ENCODE measurements at places on chromosomes 6 and 20.
A peak's percentile ranks its signal among the peaks of the same experiment; 100 is the strongest.

GRCh38 chr20:43984587-43984986 lies 69.9 kb downstream of the TOX2 start:
- DNase-seq, result no peak

DNA sequence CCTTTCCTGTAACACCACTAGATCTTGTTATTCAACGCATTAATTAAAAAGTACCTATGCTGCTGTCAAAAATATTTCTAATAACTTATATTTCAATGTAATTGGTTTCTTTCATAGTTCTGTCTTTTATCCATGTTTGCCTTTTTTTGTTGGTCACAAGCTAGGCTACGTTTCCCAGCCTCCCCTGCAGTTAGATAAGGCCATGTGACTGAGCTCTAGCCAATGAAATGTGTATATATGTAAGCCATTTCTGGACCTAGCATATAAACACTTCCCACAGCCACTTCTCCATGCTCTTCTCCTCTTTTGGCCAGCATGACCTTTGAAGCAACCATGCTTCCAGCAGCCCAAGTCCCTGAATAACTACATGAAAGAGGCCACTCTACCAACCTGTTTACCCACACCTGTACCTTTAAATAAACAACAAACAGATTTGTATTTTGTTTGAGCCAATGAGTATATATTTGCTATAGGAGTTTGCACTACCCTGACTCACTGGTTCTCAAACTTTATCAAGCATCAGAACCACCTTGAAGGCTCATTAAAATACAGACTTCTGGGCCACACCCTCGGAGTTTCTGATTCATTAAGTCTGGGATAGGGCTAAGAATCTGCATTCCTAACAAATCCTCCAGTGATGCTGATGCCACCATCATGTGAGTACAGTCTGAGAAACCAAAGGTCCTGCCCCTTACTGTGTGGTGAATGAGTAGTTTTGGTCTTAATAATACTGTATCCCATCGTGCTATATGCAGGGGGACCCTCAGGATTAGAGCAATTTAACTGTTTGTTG lies 45.6 kb upstream of the BEND6 start:
- no peak for DNase-seq

DNA sequence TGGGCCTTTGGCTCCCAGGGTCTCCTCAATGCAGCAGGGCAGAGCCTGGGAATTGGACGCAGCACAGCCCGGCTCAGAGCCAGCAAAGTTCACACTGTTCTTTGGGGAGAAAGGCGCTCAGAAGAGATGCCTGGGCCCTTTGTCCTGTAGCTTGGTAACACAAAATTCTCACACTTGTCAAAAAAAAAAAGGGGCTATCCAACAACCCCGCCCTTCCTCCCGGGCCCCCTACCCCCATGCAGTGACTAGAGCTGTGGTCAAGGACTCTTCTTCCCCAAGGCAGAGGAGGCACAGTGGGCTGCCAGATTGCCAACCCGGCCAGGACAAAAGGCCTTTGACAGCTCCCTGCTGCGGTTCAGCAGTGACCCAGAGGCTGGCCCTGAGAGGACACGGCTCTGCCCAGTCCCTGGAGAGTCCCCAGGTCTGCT lies 2.0 kb downstream of the NKAIN4 start:
- peak; percentile 56 for DNase-seq

GRCh38 chr20:709423-709822 lies 33.8 kb upstream of the SCRT2 start:
- no peak for DNase-seq

- DNase-seq, result no peak
These were observed 39.8 kb downstream of the SLC22A2 start for GRCh38 chr6:160218810-160219209.

DNA sequence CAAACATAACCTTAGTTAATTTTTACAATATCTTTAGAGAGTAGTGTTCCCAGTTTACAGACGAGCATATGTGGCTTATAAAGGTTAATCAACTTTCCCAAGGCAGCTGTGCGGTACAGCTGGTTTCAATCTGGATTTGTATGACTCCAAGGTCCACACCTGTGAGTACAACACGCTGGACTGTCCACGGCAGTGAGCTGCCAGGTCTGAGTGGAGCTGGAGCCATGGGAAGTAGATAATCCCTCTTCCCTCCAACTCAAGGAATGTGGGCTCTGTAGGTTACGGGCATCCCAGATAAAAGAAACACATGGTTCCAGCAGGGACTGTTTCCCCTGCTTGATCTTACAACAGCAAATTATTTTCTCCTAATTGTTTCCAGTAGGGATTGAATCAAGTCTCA lies 102.2 kb downstream of the SOD2 start:
- DNase-seq, result no peak

DNA sequence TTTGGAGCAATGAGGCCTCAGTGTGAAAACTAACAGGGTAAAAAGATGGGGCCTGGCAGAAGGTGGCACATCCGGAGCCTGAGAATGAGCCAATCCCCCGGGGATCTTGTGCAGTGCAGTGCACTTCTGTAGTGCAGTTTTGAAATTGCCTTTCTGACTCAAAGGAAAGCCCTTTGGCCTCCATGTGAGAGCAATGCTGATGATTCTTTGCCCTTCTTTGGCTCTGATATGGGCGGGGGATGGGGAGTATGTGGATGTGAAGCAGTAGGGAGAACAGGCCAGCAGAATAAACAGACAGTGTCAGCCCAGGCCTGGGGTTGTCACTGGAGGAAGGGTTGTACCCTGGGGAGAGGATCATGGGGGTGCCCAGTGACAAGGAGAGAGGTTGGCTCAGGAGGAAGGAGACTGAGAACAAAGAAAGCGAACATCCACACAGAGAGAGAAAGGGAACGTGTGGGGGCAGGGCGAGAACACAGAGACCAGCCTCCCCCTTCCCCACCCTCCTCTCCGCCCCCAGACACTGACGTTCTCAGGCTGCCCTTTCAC lies 351.2 kb downstream of the CDC5L start:
- DNase-seq, result no peak

DNA sequence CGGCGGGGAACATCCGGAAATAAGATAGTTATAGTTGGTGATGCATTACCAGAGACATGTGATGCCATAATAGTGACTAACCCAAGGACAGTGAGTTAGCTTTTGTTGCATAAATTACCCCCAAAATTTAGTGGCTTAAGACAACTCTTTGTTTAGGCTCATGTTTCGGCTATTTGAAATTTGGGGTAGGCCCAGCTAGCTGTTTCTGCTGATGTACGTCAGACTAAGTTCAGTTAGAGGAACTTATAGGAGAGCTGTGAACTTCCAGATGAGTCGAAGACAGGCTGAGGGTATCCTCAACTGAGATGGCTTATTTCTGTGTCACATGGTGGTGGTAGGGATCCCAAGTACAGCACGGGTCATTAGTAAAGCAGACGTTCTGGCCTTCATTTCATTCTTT lies 366.5 kb downstream of the PLCB1 start:
- no peak for DNase-seq

GRCh38 chr20:43389211-43389610 lies 68.5 kb upstream of the SRSF6 start:
- DNase-seq, result no peak

GRCh38 chr20:39083761-39084160 lies 121.6 kb downstream of the DHX35 start:
- DNase-seq, result no peak

- no peak for DNase-seq
These were observed 9.9 kb downstream of the ADIG start for GRCh38 chr20:38590676-38591473.

- DNase-seq, result peak; percentile 64
These were observed 109.8 kb downstream of the HFE start for GRCh38 chr6:26196846-26197635.

DNA sequence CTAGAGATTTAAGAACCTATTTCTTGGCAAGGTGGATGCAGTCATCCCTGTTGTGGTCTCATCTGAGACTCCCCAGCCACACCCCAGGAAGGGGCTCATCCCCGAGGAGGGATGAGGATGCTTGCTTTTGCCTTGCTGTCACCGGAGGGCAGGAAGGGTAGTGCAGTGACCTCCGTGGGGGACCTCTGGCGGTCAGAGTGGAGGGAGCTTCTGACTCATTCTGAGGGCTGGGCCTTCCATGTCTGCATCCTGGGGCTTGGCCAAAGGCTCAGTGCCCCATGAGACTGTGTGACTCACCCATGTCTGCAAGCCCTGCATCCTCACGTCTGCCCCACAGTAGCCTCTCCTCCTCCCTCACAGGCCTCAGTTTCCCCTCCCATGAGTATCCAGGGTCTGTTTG lies 38.7 kb downstream of the UQCC2 start:
- DNase-seq, result no peak

GRCh38 chr6:128558021-128558420 lies 37.6 kb upstream of the PTPRK start:
- DNase-seq, result no peak

GRCh38 chr6:29720863-29721262 lies 2.4 kb upstream of the HLA-F start:
- DNase-seq, result no peak

GRCh38 chr20:25469558-25469957 lies 62.1 kb downstream of the GINS1 start:
- DNase-seq, result no peak
